ENCODE measurements at places on chromosomes 4 and X. TPM values are rescaled to one million over a fixed set of nuclear protein-coding genes. Genes with fewer than 3 reads are reported as not detected.

DNA sequence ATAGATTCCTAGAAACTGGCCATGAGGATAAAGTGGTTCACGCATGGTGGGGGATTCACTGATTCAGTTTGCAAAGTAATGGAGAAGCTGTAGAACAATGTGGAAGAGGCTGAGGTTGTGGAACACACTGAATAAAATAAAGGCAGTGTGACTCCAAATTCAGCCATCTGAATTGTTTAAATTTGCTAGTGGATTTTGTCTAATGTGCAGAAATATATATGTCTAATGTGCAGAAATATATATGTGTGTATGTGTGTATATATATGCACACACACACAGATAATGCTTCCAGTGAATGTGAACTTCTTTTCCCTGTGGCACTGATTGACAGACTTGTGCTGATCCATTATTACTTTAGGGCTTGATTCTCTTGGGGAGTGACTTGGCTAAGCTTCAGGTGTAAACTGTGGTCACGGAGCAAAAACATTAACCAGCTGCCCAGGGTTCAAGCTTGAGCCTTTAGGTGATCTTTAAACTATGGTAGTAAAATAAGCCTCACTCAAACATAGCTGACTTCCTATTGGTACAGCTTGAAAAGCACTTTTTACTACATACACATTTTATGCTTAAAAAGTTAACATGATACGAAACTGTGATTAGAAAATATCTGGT lies 3.5 kb downstream of the STBD1 start:
- no peak for DNase-seq

Gene SRPX2
- total RNA-seq = 1.7 TPM

Gene CXCL6
- 0.82 TPM for total RNA-seq

Gene TREX2
- 0.55 TPM for total RNA-seq

DNA sequence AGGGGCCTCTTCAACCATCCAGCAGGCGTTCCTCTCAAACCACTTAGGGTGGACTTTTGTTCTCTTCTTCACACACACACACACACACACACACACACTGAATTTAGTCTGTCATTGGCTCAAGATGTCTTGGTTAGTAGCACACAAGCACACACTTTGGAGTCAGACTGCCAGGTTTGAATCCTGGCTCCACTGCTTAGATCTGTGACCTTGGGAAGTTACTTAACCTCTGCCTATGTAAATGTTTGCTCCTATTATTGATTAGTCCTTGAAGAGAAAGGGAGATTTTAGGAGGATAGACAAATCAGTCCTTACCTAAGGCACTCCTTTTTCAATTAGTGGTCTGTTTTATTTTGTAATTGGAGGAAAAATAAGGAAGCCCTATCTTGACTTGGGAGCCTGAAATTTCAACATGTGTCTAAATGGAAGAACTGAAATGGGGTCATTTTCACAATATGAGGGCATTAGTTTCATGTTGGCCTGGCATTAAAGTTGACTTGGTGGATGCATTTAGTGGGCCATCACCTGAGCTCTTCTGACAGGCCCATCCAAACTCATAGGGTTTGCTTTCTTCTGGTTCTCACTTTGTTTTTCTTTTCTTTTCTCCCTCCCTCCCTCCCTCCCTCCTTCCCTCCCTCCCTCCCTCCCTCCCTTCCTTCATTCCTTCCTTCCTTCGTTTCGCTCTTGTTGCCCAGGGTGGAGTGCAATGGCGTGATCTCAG lies 13.3 kb upstream of the TMEM131L start:
- peak; percentile 53 for DNase-seq

GRCh38 chrX:11349661-11350337 lies 56.6 kb downstream of the AMELX start:
- DNase-seq = no peak

DNA sequence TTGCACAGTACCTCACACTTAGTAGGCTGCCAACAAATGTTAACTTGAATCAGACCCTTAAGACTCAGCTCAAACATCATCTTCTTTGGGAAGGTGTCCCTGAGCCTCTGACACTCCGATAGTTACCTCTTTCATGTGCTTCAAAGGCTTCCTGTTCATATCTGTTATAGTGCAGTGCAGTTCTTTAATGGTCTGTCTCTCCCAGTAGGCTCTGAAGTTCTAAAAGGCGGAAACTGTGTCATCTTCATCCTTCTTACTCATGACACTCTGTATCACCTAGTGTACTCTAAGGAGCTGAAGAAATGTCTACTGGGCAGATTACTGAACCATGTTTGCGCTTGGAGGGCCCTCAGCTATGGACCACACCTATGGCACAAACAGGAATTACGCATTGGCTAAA lies 2.1 kb upstream of the DIAPH2 start:
- DNase-seq = no peak

DNA sequence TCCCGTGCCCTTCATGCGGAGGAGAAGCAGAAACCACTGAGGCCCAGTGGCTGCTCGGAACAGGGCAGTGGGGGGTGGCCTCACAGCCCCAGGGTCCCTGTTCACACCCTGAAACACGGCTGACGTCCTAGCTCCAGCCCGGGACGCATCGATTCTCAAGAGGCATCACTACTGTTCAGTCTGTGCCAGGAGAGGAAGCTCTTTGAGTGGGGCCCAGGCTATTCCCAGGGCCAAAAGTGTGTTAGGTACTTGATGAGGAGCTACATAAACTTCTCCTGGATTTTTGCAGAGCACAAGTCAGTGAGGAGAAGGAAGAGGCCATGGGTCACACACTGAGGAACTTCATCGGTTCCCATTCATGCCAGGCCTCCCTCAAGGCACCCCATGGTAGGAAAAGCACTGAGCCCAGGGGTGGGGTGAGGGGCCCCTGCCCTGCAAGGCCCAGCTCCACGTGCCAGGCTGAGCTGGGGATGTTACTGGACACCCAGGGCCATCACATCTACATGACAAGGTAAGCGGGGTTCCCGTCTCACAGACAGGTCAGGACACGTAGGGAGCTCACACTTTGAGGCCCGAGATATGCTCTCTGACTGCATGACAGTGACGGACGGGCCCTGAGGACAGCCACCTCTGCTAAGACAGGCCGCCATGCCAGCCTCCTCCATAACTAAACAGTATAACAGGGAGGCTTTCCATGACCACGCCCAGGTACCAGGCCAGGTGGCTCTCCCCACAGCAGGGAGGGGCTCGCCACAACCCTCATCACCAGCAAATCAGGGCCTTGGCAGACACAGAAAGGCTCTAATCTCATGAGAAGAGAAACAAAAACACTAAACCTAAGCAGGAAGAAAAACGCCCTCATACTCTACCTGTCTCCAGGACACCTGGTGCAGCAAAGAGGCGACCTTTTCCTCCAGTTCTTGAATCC lies 12.4 kb downstream of the TNIP2 start:
- DNase-seq = peak; percentile 34

DNA sequence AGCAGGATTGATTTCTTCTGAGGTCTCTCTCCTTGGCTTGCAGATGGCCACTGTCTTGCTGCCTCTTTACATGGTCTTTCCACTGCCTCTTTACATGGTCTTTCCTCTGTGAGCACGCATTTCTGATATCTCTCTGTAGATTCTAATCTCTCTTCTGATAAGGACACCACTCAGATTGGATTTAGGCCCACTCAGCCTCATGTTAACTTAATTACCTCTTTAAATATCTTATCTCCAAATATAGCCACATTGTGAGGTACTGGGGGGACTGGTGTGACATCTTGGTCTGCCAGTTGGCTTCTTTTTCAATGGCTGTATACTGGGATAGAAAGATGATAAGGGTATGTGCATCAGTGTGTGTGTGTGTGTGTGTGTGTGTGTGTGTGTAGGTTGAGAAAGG lies 153.7 kb downstream of the AWAT2 start:
- DNase-seq = no peak

DNA sequence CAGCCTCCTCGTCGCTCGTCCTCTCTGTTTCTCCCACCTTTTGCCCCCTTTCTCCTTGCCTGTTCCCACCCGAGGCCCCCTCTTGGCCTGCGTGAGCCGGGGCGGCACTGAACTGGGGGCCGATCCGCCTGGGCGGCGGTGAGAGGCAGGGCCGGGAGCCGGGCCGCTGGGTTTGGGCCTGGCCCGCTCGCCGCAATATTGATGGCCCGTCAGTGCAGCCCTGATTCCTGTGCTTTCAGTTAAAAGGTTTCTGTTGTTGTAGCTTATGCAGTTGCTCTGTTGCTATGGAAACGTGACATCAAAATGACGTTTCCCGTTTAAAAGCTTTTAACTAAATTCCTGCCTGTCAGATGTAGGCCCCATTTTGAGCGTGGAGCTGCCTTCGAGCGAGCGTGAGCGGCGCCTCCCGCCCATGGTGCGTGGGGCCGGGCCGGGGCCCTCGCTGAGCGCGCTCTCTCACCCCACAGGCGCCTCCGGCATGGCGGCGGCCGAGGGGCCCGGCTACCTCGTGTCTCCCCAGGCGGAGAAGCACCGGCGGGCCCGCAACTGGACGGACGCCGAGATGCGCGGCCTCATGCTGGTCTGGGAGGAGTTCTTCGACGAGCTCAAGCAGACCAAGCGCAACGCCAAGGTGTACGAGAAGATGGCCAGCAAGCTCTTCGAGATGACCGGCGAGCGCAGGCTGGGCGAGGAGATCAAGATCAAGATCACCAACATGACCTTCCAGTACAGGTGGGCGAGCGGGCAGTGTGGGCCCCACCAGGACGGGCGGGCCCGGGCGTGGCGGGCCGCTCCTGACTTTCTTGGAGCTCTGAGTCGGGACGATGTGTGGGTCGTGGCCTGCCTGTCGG lies at the start of gene MSANTD1:
MSANTD1 (plus strand) TSS at position 349 of the 851 bp plus-strand sequence; CDS start at position 413, 64 bp downstream.
- no peak for DNase-seq

GRCh38 chr4:99587803-99588202 lies 13.2 kb downstream of the MTTP start:
- DNase-seq = no peak

Gene KIF4A
- 0.52 TPM for total RNA-seq

GRCh38 chr4:94621491-94622080 lies 136.2 kb upstream of the BMPR1B start:
- DNase-seq = no peak

DNA sequence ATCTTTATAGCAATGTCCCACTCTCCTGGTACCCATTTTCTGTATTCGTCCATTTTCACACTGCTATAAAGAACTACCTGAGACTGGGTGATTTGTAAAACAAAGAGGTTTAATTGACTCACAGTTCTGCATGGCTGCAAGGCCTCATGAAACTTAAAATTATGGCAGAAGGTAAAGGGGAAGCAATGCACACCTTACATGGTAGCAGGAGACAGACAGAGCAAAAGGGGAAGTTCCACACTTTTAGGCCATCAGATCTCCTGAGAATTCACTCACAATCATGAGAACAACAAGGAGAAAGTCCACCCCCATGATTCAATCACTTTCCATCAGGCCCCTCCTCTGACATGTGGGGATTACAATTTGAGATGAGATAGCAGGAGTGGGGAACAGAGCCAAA lies 49.7 kb downstream of the TMLHE start:
- no peak for DNase-seq

Gene HS3ST1
- total RNA-seq = 0.46 TPM

DNA sequence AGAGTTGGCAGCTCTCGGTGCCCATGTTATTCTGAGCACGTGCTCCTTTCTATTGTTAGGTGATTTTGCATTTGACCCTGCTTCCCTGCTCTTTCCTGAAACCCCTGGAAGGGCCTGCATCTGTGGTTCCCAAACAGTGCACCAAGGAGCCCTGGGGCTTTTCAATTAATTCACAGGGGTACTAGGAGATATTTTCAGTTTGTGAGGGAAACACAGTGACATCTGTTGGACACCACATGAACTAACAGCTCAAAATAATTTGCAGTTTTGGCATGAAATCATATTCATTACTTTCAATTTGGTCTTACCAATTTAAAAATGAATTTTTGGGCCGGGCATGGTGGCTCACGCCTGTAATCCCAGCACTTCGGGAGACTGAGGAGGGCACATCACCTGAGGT lies 156.6 kb downstream of the GATB start:
- no peak for DNase-seq

- DNase-seq = no peak
Measured at GRCh38 chrX:101668143-101668542, 8.5 kb upstream of the ARMCX2 start.

- no peak for DNase-seq
Measured at GRCh38 chr4:26069218-26069617, 155.2 kb downstream of the SMIM20 start.

DNA sequence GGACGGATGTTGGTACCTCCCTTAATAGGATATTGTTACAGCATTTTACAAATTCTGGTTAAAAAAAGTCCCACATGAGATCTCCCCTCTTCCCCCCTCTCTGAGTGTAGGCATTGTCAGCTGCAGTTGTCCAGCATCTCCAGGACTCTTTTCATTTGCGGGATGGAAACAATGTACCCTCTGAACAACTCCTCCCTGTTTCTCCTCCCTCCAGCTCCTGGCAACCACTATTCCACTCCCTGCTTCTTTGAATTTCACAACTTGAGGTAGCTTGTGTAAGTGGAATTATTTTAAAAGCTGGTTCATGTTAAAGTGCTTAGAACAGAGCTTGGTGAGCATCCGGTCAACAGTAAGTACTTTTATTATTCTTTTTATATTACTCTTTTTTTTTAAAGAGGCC lies 69.8 kb downstream of the TBL1X start:
- DNase-seq = no peak

DNA sequence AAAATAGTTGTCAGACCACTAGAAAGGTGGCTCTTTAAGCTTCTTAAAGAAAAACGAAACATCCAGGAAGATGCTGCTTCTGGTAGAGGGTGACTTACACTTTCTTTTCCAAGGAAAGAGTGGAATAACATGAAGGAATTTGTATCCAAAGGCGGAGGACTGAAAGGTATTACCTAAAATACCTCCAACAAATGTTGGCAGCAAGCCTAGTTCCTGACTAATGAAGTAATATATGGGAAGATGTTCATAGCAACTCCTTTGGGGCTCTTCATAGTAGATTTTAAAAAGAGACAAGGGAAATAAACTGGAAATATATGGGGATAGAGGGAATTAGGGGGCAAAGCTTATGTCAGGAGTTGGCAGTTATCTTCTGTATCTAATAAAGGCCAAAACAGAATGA lies 116.2 kb downstream of the AASDH start:
- DNase-seq = no peak

Gene FRAS1
- total RNA-seq = 14.3 TPM

DNA sequence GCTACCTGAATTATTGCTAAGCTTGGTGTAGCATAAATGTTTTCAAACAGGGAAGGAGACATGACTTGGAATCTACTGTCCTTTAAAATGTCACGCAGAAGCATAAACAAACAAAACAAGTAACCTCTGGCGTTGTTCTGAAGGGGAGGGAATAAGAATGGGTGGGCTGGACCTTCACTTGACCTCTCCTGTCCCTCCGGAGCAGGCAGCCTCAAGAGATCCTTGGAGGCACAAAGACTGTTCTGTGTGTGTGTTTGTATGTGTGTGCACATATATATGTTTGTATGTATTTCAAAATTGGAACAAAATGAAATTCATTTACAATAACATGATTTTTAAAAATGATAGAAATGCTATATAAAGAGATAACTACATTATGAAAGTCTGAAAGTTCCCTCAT lies 91.3 kb upstream of the DCLK2 start:
- no peak for DNase-seq

GRCh38 chr4:25308306-25308705 lies 4.3 kb upstream of the ZCCHC4 start:
- DNase-seq = no peak

GRCh38 chr4:121519236-121519838 lies 138.5 kb upstream of the QRFPR start:
- DNase-seq = no peak

All from pancreas (tissue), 10 donors.